MCF 10A (cell line): ENCODE measurements at places on chromosomes 6 and 20. TPM values are rescaled to one million over a fixed set of nuclear protein-coding genes. Genes with fewer than 3 reads are reported as not detected.
A peak's percentile ranks its signal among the peaks of the same experiment; 100 is the strongest.

LY6G6C gene
- total RNA-seq = 0.32 TPM in 1 of 2 replicates, not detected in the other

NR2E1 gene
- total RNA-seq = not detected in 2 replicates

OGFR gene
- 28.8 and 31.0 TPM in 2 replicates for total RNA-seq

DNA sequence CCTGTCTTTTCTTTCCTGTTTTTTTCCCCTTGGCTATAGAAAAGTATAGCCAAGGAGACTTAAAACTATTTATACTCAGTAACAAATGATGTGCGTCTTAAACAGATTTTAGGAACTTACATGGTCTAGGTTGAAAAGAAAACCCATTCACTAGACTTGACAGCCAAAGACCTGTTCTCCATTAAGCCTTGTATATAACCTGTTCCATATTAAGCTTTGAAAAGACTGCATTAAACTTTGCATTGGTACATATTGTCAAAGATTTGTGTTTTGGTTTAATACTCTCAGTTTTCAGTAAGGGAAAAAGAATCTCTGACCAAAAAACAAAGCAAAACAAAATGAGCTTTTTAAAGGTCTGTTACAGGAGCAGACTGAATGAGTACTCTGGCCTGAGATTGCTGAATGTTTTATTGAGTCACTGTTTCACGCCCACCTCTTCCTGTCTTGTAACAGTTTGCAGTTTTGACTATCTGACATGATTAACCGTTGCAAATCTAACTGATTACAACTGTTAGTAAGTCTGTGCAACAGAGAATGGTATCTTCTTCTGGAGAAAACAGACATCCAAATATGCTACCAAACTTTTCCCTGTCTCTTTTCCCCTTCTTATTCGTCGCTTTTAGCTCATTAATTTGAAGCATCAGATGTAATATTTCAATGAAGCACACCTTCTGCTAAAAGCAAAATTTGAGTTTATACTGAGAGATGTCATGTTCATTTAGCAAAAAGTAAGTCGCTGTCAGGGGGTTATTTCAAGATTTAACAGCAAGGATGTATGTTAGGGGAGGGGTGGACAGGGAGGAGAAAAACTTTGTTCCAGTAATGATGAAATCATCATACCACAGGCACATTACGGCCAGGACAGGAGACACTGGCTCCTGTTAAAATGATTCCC, 59.1 kb upstream of the SUPT3H start:
- peak overlapping the region; percentile 32 for H3K4me3 ChIP-seq
- peak overlapping the region; percentile 39 for H3K27ac ChIP-seq
- no peaks in the 10 kb centered on the region for H3K36me3 ChIP-seq
- DNase-seq = peak; percentile 78
- no peaks in the 10 kb centered on the region for H3K27me3 ChIP-seq

- no peaks in the 10 kb centered on the region for H3K36me3 ChIP-seq
- H3K27me3 ChIP-seq = peaks cover 26% of the 10 kb centered on the region
- DNase-seq = no peak
- no peak overlapping the region for H3K27ac ChIP-seq
- no peak overlapping the region for H3K4me3 ChIP-seq
- H3K4me1 ChIP-seq = no peaks in the 10 kb centered on the region
Observed at GRCh38 chr6:43749461-43749860, 20.6 kb upstream of the VEGFA start.

DNA sequence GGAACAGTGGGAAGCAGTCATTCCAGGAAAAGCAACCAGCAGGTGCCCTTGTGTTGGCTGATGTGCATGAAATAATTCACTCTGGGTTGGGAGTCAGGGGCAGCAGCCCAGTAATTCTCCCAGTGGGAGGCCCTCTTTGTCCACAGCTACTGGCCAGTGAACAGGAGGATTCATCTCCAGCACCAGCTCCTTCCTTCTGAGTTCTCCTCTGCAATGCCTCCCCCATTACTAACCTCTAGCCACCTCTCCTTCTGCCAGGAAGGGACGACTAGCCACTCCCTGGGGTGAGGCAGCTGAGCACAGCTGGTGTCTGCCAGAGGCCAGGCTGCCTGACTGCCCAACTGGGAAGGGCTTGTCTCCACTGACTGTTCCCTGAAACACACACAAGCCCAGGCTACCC, 12.5 kb upstream of the R3HDML start:
- no peak overlapping the region for H3K27ac ChIP-seq
- H3K4me3 ChIP-seq = no peak overlapping the region
- H3K36me3 ChIP-seq = no peaks in the 10 kb centered on the region

DNA sequence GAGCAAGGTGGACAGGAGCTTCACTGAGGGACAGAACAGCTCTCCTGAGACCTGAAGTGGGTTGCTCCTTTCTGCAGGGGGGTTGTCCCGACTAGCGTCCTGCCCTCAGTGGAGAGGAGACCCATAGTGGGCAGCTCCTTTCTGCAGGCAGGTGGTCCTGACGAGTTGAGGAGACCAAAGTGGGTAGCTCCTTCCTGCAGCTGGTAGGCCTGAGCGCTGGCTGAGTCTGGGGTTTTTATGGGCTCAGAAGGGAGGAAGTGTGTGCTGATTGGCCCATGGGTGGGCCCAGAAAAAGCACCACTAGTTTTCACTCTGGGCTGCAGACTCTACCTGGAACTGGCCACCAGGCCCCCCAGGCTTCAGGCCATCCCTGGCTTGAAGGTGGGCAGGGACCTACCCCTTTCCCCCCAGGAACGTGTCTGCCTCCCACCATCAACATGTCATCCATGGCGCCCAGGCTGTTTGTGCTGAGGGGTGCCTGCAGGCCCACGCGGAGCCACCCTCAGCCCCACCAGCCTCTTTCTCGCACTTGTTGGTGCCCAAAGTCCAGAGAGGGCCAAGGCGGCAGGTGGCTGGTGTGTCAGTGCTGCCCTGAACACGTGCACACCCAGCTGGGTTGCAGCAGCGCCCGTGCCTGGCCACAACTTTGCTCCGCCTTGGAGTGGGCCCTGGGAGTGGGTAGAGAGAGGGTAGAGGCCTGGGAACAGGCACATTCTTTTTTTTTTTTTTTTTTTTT, 1.6 kb upstream of the DEK start:
- peaks cover 6% of the 10 kb centered on the region for H3K36me3 ChIP-seq
- peak overlapping the region; percentile 76 for H3K27ac ChIP-seq
- no peak for DNase-seq
- peaks cover 20% of the 10 kb centered on the region for H3K4me1 ChIP-seq
- H3K27me3 ChIP-seq = no peaks in the 10 kb centered on the region
- H3K4me3 ChIP-seq = peak overlapping the region; percentile 96

- H3K4me3 ChIP-seq = peak overlapping the region; percentile 82
- H3K27ac ChIP-seq = peak overlapping the region; percentile 70
- peaks cover 5% of the 10 kb centered on the region for H3K27me3 ChIP-seq
- H3K36me3 ChIP-seq = peaks cover 41% of the 10 kb centered on the region
- H3K4me1 ChIP-seq = peaks cover 22% of the 10 kb centered on the region
Observed at GRCh38 chr6:33248643-33248931, 23.1 kb downstream of the VPS52 start.

DNA sequence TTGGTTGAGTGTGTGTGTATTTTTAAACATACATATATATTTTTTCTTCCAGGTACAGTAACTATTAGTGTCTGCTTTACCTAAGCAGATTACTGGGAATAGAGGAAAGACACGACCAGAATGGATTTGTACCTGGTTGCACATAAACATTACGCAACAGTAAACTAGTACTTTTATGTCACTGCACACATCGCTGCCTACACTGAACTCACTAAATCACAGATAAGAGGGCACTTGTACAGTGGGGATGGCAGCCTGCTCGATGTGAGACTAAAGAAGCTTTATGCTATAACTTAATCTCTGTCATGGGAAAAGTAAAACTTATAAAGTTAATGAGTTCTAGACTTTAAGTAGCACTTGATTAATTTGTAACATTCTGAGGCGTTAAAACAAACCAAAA, 89.5 kb upstream of the SIM1 start:
- no peak overlapping the region for H3K27ac ChIP-seq
- peak; percentile 18 for DNase-seq
- peaks cover 23% of the 10 kb centered on the region for H3K36me3 ChIP-seq
- no peaks in the 10 kb centered on the region for H3K27me3 ChIP-seq
- no peaks in the 10 kb centered on the region for H3K4me1 ChIP-seq

DNA sequence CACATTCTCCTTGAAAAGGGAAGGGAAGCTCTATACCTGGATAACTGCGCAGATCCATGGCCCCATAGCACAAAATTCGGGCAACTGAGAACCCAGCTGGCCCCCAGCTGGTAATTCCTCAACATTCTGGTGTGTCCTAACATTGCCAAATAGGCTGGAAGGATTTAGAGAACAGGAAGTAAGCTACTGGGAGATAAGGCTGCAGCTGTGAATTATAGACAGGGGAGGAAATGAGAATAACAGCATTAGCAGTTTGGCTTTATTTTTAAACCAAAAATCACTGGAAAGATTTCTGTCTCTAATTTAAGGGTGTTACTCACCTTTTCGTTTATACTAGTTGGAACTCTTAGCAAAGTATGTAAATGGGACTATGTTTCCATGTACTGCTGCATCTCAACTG, 97.2 kb downstream of the TULP4 start:
- no peak overlapping the region for H3K4me3 ChIP-seq
- H3K4me1 ChIP-seq = peaks cover 37% of the 10 kb centered on the region
- no peak for DNase-seq
- H3K36me3 ChIP-seq = peaks cover 14% of the 10 kb centered on the region

DNA sequence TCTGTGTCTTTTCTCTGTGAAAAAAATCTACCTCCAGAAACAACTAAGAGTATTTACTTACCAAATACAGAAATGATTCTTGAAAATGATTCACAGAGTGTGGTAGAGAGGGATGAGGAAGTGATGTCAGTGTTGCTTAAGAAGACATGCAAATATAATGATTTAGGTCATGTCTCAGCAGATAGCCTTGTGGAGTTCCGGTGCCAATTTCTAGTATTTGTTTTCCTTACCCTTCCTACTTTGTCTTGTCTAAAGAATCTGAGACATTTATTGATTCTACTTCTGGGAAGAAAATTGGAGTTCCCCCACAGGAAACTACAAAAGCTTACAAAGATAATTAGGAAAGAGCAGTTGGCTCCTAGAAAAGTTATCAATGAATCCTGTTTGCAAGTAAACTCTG, 68.8 kb downstream of the GJA1 start:
- H3K36me3 ChIP-seq = no peaks in the 10 kb centered on the region
- peak overlapping the region; percentile 67 for H3K27ac ChIP-seq
- H3K27me3 ChIP-seq = no peaks in the 10 kb centered on the region
- peak; percentile 38 for DNase-seq

DNA sequence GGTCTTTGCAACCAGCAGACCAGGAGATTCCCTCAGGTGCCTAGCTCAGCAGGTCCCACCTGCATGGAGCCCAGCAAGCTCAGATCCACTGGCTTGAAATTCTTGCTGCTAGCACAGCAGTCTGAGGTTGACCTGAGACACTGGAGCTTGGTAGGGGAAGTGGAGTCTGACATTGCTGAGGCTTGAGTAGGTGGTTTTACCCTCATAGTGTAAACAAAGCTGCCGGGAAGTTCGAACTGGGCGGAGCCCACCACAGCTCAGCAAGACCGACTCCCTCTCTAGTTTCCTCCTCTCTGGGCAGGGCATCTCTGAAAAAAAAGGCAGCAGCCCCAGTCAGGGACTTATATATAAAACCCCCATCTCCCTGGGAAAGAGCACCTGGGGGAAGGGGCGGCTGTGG, 34.3 kb downstream of the PRSS35 start:
- no peak overlapping the region for H3K4me3 ChIP-seq
- DNase-seq = no peak
